CD4-positive, alpha-beta memory T cell (primary cell): ENCODE measurements at places on chromosomes 3 and 15. TPM values are rescaled to one million over a fixed set of nuclear protein-coding genes. Genes with fewer than 3 reads are reported as not detected.

Gene RTP4
- 8.8 TPM for total RNA-seq

Gene MESD
- total RNA-seq = 43.3 TPM

Gene SCN11A
- total RNA-seq = 0.08 TPM

Gene GOLGA6B
- total RNA-seq = not detected

Gene FAM43A
- total RNA-seq = 9.4 TPM

Gene CP
- not detected for total RNA-seq

Gene MLF1
- total RNA-seq = 1.0 TPM

Gene NLGN1
- total RNA-seq = not detected

Gene GOLGA8N
- total RNA-seq = 8.2 TPM

Gene RNU5B-1
- not detected for total RNA-seq

- DNase-seq = no peak
Measured at GRCh38 chr3:10780243-10780642, 35.8 kb upstream of the SLC6A11 start.

DNA sequence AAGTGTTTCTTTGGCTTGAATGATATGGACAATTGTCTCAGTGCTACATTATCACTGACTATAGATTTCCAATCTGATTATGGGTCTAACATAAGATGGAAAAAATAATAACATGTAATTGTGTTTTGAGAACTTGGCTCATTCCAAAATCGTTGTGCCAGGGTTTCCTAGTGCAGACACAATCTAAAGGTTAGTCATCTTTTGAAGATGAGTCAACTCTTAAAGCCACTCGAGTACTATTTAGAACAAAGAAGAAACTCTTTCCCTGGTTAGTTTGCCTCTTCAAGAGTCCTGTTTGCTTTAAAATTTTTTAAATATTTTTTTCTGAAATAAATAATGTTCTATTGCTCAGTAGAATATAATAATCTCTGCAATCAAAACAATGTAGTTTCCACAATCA lies 301.0 kb downstream of the CADM2 start:
- DNase-seq = no peak

- DNase-seq = no peak
Measured at GRCh38 chr15:38598749-38599148, 34.1 kb upstream of the RASGRP1 start.

DNA sequence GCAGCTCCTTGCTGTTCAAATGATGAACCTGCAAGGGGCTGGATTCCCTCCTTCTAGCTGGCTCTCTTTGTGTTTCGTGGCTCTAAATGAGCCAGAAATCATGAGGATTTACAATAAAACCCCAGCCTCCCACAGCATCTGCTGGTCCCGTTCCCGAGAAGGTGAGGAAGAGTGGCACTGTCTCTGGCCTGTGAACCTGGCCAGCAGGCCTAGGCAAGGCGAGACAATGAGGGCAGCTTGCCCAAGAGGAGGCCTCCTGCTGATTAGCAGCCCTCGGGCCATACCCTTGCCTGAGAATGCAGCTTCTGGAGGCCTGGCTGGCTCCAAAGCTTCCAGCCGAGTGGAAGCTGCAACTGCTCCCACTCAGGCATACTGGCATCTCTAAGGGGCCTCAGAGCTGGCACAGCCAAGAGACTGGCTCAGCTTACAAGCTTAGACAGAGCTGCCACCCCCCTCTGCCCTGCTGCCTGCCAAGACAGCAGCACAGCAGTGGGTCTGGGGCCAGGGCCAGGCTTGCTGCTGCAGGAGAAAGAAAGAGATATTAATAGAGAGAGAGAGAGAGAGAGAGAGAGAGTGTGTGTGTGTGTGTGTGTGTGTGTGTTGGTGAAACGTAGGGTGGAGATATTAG lies 76.5 kb downstream of the HMG20A start:
- DNase-seq = no peak

DNA sequence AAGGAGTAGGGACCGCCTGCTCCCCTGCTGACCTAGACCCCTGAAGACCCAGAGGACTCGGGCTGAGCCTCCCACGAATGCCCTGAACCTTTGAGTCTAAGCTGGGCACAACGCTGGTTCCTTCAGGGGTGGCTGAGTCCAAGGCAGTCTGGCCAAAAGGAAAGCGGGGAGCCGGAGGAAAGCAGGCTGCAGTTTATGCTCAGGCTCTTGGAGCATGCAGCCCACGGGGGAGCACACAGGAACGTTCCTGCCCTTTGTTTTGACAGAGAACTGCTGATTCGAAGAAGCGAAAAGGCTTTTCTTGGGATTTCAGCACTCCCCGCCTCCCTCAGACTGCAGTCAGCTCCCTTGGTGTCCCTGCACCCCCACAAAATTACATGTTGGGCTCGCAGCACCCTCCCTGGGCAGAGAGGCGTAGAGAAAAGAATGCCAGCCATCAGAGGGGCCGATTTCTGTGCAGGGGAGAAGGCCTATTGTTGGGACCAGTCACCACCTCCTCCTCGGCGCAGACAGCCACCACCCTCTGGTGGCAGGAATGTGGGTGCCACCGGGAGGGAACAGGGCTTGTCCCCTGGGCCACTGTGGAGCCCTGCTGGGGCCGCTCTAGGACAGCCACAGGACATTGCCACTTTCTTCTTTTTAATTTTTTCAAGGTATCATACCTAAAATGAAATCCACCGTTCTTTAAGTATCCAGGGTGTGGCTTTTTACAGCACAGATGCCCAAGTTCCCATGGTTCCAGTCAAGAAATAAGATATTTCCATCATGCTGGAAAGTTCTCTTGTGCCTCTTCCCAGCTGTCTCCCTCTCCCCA lies 72.2 kb downstream of the SMAD6 start:
- DNase-seq = peak; percentile 9

DNA sequence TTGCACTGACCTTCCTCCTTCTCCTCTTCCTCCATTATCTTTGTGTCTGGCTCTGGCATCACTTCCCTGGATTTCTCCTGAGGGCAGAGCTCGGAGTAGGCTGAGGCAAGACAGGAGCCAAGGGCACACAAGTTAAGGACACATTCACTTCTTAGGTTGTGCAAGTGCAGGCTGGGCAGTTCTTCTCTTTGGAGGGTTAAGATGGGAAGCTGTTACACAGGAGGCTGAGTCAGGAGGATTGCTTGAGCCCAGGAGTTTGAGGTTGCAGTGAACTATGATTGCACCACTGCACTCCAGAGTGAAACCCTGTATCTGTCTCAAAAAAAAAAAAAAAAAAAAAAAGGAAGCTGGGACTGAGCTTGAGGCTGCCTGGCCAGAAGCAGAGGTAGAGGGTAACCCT lies 176.2 kb upstream of the ANKRD28 start:
- no peak for DNase-seq

DNA sequence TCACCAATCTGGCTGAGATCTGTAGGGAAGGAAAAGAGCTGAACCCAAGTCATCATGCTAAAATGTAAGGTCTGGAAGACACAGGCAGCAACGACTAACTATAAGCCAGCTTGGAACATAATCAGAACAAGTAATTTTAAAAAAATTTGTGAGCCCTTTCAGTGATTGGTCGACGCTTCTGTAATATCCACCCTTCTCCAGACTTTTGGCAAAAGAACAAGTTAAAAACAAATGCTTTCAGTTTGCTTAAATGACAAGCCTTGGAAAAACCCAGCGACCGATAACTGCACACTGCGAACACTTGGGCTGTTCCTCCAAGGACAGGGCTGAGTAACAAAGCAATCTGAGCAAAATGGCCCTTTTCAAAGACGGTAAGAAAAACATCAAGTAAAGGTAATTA lies 49.6 kb downstream of the PCSK6 start:
- DNase-seq = no peak

GRCh38 chr3:114675104-114675503 lies 381.3 kb downstream of the TIGIT start:
- DNase-seq = no peak

- DNase-seq = peak; percentile 16
Measured at GRCh38 chr15:51077221-51078153, 17.2 kb downstream of the TNFAIP8L3 start.

GRCh38 chr15:31455499-31455898 lies 128.9 kb downstream of the KLF13 start:
- no peak for DNase-seq

DNA sequence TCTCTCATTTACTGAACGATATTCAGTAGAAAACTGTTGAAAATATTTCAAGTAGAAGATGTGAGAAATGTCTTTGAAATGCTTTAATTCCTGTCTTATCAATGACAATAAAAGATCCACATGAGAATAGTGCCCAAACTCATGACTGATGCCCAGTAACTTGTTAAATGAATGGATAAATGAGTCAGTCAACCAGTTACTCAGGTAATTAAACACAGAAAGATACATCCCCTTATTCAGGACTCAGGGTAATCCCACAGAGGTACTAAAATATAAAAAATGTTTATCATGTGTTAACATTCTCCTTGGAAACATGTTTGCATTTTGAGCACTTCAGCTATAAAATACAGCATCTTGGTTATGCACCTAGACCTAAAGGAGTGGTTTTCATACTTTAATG lies 169.5 kb downstream of the MBNL1 start:
- no peak for DNase-seq

- no peak for DNase-seq
Measured at GRCh38 chr15:96889734-96890480, 559.4 kb downstream of the NR2F2 start.

DNA sequence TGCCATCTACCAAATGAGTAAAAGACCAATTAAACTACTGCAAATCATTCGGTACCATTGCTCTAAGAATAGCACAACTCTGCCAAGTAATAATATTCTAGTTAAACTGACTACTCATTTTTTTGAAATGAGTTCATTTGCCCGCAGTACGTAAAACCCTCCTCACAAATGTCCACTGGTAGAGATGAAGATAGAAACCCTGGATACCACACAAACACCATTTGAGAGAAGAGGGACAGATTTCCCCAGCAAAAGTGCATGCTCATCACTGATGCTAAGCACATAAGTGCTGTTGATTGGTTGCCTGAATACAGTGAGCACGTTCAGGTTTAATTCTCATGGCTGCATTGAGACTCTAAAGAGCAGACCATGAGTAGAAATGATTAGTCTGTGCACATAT lies 34.6 kb upstream of the SEMA6D start:
- no peak for DNase-seq

GRCh38 chr3:156298014-156298413 lies 177.6 kb downstream of the KCNAB1 start:
- DNase-seq = no peak

- DNase-seq = no peak
Measured at GRCh38 chr15:65339416-65339815, 34.9 kb downstream of the RNU5B-1 start.

GRCh38 chr3:8983591-8983990 lies 20.3 kb upstream of the RAD18 start:
- DNase-seq = no peak

DNA sequence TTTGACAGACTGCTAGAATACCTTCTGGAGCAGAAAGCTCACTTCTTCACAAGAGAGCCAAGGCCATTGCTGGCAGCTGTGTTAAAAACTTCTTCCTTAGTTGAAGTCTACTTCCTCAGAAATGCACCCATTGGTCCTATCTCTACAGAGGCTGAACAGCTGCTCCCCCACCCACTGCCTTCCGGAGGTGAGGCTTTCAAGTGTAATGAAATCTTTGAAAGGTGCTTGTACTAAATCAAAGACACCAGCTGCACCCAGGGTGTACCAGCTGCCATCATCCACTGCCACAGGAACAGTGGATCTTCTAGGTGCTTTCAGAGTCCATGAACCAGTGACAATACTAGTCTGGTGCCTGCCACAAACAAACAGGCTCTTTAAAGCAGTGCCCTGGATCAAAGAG lies 26.4 kb upstream of the HERC1 start:
- DNase-seq = peak; percentile 77

DNA sequence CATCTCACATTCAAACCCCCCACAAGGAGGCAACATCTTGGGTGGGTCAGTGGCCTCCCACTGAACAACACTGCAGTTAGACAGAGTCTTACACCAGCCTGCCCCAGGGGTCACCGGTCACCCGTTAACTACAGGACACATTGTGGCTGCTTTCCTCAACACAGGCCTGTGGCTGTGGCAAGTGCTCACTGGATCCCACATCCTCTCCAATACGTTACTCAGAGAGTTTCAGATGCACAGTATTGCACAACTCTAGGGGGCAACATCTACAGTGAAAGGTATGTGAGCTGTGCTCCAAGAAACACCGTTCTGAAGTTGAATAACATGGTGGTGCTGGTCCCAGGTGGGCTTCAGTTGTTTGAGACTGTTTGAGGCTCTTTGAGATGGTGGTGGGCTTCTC lies 41.0 kb downstream of the CTDSPL start:
- no peak for DNase-seq

GRCh38 chr3:14880447-14881106 lies 61.8 kb downstream of the FGD5 start:
- no peak for DNase-seq
